ENCODE measurements at places on chromosomes 2 and 18.

DNA sequence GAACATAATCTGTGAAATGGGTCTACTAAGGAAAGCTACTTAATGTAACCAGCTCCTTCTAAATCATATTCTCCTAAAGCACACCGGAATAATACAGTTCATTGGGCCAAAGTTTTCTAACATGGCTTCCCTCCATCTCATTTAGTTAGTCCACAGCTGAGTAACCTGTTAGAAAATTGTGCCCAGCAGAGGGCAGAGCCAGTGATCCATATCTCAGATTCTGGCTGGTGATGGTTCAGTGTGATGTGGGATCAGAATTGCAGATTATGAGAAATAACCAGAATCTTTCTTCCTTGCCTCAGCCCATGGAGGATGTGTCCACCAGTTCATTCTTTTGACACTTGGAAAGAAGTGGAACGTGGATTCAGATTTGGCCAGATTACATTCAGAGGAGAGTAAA is 9.4 kb upstream of the CTLA4 start:
- DNase-seq = no peak

- DNase-seq = no peak
These were observed 15.2 kb upstream of the SCYGR1 start for GRCh38 chr2:227402959-227403358.

DNA sequence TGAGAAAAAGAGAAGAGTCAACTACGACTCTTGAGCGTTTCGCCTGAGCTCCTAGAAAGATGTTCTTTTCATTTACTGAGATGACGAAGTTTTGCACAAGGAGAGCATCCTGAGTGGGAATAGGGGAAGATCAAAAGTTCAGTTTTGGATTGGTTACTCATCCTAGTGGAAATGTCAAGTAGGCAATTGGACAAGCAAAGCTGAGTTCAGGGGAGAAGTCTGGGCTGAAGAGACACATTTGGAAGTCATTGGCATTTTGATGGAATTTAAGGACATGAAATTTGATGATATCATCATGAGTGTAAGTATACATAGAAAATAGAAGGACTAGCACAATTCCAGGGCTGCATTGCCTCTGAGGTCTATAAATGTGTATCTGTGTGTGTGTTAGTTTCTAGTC is 416.6 kb downstream of the RAD51AP2 start:
- no peak for DNase-seq

GRCh38 chr2:180739070-180739469 is 241.3 kb upstream of the UBE2E3 start:
- DNase-seq = no peak

- no peak for DNase-seq
These were observed 86.0 kb downstream of the DTNB start for GRCh38 chr2:25587361-25587760.

GRCh38 chr2:105301646-105302045 is 27.9 kb downstream of the TGFBRAP1 start:
- DNase-seq = no peak
